Mammary epithelial cell (primary cell): ENCODE measurements at places on chromosomes 12 and 14. TPM values are rescaled to one million over a fixed set of nuclear protein-coding genes. Genes with fewer than 3 reads are reported as not detected.

DNA sequence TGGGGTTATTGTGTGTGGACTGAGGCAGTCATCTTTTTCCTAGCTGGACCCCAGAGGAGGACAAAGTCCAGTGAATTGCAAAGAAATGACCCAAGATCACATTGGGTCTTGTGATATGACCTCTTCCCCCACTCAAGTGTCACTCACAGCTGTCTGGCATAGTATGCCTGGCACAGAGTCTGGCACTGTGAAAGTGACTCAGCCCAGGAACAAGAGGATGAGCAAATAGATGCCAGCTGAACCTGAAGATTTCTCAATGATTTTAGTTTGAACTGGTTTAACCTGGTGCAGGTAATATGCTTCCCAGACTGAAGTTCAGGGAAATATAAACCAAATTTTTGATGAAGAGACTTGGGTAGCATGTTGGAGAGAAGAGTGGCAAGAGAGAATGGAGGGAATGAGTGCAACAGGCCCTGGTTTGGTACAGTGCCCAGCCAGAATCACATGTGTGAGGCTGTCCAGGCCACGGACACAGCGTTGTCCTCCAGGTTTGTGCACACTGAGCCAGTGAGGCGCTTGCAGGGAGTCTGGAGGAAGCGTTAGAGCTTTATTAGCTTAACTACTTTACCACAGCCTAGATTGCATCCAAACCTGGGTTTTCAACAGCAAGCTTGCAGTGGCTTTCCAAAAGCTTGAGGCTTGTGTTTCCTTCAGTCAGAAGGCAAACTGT, 332.9 kb downstream of the NUAK1 start:
- DNase-seq, result peak; percentile 52

CMKLR1 gene
- 0.33 TPM for total RNA-seq

ETFBKMT gene
- total RNA-seq, result 2.5 TPM

DNA sequence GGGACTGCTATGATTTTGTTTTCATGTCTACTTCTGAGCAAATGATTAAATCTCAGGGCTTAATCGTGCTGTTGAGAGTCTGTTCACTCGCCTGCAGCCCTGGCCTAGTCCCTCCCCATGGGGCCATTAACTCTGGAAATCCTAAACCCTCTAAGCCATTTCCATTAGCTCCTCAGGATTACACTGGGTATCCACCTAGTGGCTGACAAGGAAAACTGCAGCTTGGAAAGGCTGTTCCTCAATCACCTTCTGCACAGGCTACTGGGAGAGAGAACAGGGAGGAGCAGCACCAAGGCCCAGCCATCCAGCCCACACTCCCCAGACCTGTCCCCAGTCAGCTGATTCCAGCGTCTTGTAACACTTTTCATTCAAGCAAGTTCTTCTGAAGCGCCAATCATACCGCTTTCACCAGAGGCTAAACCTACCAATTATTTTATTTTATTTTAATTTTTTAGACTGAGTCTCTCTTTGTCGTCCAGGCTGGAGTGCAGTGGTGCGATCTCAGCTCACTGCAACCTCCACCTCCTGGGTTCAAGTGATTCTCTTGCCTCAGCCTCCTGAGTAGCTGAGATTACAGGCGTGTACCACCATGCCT, 48.7 kb downstream of the NEUROD4 start:
- peak; percentile 53 for DNase-seq

AQP5 gene
- not detected in 2 replicates for total RNA-seq

DNA sequence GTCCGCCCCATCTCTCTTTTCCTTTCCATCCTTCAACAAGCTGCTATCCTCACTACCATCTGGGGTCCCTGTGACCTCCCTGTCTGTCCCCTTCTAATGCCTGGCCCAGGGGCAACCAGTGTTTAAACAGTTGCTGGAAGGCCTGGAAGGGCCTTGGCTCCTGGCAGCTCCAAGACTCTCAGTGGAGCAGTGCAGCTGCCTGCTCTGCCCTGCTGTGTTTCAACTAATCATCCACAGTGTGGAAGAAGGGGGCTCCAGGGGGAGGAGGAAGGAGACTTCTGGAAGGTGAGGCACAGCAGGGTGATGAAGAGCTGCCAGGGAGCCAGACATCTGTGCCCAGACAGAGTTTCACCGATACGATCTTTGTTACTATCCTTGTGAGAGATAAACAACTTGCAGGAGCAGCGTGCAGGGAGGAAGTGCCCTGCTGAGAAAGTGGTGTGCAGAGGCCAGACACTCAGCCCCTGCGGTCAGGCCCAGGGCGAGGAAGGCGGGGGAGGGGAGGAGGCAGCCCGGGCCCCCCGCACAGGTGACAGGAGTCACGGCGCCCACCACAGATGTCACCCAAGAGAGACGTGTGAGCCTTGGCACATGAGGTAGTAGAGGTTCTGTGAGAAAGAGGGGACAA, 1061.8 kb downstream of the BCL11B start:
- DNase-seq, result no peak

GRCh38 chr14:94126419-94126677, 3.1 kb downstream of the IFI27L2 start:
- DNase-seq, result no peak

MYL2 gene
- not detected for total RNA-seq
